ENCODE measurements at places on chromosomes 11 and 22.

DNA sequence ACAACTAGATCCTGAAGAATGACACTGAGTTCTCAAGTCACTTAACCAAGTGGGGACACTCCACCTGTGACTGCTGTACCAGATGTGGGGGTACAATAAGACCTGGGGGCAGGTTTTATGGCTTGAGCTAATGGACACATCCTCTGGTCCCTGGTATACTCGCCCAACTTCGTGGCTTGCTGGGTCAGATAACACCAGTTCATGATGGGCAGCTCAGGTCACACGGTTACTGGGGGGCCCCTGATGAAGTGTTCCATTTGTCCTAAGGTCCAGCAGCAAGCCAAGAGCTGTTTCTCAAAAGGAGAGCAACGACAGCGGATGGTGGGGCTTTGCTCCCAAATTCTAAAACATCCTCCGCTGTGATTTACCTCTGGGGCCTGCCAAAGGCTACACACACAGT lies 1368.4 kb downstream of the BRD1 start:
- DNase-seq, result no peak

GRCh38 chr11:13734530-13734929 lies 66.1 kb downstream of the FAR1 start:
- DNase-seq, result no peak

- no peak for DNase-seq
Observed at GRCh38 chr11:88809126-88809525, 256.7 kb downstream of the GRM5 start.

DNA sequence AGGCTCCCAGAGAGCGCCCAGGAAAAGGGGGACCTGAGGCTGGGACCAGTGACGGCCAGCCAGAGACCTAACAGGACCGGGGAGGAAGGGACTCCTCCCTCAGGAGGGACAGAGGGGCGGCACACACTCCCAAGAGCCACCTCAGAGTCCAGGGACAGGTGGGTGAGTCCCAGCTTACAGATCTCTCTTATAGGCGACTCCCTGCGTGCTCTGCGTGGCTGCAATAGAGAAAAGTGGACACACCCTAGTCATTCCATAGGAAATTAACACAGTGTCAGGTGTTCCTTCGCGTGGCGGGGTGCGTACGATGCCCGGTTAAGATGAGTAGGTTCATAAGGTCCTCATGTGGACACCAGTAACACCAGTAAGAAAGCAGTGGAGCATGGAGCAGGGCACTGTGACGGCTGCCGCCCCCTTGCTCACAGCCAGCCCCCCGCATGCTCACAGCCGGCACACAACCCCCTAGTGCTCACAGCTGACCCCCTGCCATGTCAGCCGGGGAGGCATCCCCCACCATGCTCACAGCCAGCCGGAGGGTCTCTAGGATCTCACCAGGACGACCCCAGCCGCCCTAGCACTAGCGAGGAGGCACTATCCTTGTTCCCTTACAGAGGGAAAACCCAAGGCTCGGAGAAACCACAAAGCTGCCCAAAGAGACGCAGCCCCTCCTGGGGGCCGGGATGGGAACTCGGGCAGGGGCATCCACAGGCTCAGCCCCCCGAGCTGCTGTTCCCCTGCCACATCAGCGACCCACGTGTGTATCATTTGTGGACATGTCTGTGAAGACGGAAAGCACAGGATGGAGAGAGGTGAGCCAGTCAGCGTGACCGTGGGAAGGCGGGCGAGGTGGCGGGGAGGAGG lies 426.8 kb downstream of the TBC1D22A start:
- peak; percentile 19 for DNase-seq

GRCh38 chr11:69156673-69157155 lies 979 bp downstream of the SMIM38 start:
- DNase-seq, result no peak

GRCh38 chr11:103619480-103619879 lies 417.0 kb upstream of the DDI1 start:
- no peak for DNase-seq

DNA sequence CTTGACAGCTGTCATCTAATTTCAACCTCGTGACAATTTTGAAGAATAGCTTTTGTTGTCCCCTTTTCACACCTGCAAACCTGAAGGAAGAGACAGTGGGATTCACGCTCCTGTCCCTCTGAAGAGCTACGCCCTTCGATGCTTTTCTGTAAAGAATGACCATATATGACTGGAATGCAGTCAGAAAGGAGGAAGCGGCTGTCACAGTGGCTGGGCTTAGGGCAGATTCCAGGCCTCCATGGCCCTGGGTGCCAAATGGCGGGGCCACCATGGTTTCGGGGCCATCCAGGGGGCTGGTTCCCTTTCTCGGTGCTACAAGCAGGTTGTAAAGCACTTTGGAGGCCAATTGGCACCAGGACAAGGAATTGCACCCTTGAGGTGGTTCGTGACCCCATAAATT lies 22.2 kb upstream of the FGF19 start:
- no peak for DNase-seq

- no peak for DNase-seq
Observed at GRCh38 chr11:115869780-115870431, 365.7 kb upstream of the CADM1 start.

DNA sequence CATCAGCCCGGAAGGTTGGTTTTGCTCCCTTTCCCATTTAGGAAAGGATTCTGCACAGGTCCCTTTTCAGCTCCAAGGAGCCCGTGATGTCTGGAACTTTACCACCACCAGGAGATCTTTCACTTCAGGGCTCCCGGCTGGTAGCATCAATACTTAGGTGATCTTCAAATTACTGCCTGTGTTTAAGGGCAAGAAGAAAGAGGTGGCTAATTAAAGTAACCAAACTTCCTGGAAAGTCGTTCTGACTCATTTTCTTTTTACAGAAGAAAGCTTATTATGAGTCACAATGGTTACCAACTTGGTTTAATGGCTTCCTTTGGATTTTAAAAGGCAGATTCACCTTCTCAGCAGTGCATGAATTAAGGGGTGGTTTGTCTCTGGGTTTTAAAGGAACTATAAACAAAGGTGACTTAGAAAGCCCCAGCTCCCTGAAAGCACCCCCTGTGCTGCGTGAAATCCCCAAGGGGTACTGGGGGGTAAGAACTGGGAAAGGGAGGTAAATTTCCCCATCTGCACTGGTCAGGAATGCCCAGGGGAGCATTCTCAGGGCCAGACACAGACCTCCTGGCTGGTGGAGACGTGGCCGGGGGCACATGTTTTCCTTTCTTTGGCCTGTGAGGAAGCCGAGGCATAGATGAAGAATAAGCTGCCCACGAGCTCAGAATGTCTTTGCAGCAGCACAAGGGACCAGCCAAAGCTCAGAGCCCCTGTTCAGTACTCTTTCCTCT lies 8.8 kb downstream of the POU2F3 start:
- DNase-seq, result no peak

DNA sequence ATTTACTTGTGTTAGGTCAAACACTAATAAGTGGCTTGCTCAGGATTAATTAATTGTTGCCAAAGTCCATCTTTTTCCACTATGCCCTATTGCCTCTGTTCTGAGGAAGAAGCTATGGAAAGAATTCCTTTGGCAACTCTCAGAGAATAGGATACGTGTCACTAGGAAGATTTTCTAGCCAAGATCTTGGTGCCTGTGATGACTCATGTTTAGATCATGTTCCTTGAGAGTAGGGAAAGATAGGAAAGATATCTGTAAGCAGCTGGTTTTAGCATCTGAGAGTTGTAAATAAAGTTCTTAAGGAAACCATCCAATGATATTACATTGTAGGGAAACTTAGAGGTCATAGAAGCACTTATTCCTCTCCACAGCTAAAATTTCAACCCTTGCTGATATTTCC lies 15.7 kb downstream of the SLN start:
- DNase-seq, result no peak

DNA sequence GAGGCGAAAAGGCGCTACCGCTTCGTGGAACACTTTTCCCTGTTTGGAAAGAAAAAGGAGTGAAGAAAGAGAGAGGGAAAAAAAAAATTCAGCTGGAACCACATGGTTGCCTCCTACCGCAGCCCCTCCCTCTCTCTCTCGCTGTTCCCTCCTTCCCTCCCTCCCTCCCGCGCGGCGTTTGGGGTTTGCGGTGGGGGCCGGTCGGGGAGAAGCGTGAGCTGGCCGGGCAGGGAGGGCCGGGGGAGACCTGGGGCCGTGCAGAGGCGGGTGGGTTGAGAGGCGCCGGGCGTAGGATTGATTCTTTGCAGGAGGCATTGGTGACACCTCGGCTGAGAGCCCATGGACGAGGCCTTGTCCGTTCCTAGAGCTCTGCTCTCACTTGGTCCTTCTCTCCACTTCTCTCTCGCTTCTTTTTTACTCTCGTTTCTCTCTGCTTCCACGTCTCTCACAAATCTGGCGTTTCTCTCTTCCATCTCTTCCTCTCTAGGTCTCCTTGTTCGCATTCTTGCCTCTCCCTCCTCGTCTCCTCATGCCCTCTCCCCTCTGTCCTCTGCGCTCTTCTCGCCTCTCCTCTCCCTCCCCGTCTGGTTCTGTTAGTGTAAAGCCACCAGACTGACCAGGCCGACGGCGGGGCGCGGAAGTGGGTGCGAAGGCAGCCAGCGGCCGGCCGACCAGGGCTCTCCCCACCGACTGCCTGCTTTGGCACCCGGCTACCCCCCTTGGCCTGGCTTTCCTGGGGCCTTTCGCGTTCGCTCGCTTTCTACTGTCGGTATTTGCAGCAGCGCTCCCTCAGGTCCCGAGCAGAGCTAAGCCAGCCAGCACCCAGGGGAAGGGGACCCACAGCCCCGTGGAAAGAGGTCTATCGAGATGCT lies at the start of gene CLMP:
Gene CLMP (minus strand): TSS at position 61 of the 872 bp plus-strand sequence. CDS start 308 bp downstream, outside the sequence.
- no peak for DNase-seq

DNA sequence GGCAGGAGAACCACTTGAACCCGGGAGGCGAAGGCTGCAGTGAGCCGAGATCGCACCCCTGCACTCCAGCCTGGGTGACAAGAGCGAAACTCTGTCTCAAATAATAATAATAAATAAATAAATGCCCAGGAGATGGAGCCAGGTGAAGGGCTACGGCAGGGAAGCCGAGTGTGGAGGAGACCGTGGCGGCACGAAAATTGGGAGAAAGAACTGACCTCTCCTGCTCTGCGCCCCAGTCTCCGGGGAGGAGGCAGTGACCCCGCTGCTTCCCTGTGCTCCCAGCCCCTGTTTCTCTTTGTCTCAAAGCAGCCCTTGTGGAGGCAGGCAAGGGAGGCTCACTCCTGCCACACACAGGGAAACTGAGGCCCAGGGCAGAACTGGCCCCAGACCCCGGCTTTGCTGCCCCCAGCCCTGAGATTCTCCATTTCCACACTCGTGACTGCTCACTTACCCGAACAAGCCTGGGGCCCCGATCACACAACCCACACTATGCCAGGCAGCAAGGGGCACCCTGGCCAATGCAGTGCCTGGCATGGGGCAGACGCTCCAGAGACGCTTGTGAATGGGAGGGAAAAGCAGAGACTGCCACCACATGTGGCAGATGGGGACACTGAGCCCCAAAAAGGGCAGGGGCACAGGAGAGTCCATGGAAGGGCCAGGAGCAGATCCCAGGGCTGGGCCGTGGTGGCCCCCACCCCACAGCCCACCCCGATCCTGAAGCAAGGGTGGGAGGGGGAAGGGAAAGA lies 80.4 kb upstream of the PRR5 start:
- DNase-seq, result no peak

- no peak for DNase-seq
Observed at GRCh38 chr11:12813371-12814225, 139.4 kb downstream of the TEAD1 start.

DNA sequence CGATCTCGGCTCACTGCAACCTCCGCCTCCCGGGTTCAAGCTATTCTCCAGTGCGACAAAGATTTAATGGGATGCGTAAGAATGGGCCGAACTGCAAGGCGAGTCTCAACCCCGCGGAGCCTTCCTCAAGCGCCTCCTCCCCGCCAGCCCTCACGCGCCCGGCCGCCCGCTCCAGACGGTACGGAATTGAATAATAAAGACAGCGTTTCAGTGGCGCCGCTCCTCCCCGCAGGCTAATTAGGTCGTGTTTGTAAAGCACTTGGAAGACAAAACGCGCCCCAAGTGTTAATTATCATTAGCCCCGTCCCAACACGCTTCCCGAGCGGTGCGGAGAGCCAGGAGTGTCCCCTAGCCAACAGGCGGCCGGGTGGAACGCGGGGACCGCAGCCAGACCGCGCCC lies 192.0 kb downstream of the BUD13 start:
- no peak for DNase-seq

GRCh38 chr22:48897645-48898370 lies 929.9 kb downstream of the BRD1 start:
- DNase-seq, result no peak

- DNase-seq, result no peak
Observed at GRCh38 chr22:20951151-20951931, 15.7 kb upstream of the AIFM3 start.

GRCh38 chr22:28986366-28986765 lies 75.3 kb downstream of the C22orf31 start:
- no peak for DNase-seq

DNA sequence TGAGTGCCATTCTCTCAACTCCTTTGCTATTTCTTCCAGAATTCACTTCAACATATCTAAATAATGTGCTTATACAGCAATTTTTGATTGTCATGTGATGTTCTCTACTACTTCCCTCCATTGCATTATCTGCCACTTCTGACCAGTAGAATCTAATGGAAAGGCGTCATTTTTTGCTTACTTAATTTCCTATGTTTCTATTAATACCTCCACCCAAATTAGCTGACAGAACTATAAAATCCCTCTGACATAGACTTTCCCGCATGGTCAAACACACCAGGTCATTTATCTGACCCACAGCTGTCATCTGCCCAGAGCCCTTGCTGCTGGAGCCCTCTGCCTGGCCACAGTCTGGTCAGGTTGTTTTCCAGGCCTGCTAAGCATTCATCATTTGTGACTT lies 258.6 kb upstream of the NARS2 start:
- no peak for DNase-seq
